NCI-H146 (cell line): ENCODE measurements at places on chromosomes 13 and 19.

GRCh38 chr19:13881251-13881691 is 4.3 kb downstream of the NANOS3 start:
- DNase-seq, result no peak

GRCh38 chr19:35929876-35930275 is 6.3 kb upstream of the LRFN3 start:
- DNase-seq, result no peak

DNA sequence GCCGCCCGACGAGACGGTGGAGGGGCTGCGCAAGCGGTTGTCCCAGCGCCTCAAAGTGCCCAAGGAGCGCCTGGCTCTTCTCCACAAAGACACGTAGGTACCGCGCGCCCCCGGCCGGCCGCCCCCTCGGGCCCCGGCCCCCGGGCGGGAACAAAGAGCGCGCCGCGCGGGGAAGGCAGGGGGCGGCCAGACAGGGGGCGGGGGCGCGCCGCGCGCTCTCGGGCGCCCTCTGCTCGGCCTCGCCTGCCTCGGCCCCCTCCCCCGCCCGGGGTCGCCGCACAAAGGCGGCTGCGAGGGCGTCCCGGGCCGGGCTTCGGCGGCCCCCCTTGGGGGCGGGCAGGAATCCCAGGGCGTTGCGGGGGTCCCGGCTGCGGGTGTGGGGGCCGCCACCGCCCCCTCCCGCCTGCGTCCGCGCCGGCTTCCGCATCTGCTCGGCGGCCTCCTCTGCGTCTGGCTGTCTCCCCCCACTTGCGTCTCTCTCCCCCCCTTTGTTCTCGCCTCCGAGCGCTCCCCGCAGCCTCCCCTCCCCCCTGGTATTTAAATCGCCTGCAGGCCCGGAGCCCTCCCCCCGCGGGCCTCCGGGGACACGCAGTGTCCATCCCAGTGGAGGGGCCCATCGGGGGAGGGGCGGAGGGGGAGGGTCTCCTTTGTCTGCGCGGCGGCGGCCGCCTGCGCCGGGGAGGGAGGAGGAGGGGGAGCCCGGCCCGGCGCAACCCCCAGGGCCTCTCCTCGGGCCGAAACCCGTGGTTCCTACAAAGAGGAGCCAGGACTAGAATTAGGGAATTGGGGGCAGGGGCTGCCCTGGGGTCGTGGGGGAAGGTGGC is 2.3 kb downstream of the MIDN start:
- DNase-seq, result peak; percentile 82

DNA sequence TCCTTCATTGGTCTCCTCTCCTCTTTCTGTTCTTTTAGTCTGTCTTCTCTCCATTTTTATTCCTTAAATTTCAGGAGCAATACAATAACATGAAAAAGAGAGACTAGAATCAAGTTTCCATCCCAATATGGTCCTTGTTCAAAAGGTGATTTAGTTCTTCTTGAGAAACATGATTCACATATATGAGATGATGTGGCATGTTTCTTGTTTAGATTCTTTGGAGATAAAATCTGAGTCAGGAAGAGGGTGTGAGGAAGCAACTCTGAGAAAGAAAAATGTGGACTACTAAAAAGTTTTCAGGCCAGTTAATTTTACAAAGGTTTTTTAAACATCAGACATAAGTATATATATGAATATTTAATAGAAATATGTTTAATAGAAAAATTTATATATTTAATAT is 231.4 kb downstream of the OXGR1 start:
- DNase-seq, result no peak

GRCh38 chr19:6608940-6609339 is 18.0 kb upstream of the CD70 start:
- DNase-seq, result no peak

DNA sequence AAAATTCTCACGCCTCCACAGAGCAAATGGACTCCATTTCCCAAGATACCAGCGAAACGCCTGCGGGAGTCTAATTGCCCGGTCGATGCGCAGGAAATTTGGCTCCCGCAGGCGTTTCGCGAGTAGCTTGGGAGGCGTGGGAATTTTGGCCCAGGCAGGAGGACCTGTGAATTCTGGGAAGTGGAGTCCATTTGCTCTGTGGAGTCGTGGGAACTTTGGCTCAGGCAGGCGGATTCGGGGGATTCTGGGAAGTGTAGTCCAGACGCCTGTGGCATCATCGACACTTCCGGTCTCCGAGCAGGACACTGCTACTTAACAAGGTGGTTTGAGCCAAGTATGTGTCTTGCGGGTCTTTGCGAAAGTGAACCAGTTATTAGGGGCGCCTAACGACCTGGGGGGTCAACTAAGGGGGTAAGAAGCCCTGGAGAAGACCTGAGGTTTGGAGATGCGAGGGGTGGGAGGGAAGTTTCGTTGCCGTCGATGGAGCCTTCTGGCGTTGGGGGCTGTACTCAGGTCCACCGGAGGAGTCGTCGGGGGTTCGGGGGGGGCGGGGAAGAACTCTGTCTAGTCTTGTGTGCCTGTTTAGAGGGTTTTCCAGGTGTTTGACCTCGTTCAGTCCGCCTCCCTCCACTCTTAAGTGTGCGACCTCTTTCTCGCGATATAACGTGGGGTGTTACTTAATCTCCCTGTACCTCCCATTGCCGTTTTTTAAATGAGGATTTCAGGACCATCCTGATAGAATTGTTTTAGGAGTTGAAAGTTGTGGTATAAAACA is at the start of gene ZNF155:
Gene ZNF155, plus strand, starts transcription at position 277 of the 775 bp plus-strand sequence. CDS start 4,356 bp downstream, outside the sequence.
- peak; percentile 99 for DNase-seq

- DNase-seq, result no peak
Measured at GRCh38 chr19:33290956-33291622, 11.2 kb downstream of the CEBPA start.

DNA sequence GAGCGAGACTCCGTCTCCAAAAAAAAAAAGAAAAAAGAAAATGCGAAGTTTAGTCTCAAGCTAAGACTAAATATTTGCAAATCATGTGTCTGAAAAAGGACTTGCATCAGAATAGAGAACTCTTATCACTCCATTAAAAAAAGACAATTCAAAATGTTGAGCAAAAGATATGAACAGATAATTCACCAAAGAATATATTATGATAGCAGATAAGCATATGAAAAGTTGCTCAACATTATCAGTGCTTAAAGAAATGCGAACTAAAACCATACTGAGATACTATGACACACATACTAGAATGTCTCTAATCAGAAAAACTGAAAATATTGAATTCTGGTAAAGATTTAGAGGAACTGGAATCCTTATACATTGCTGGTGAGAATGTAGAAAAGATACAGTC is 38.7 kb upstream of the SACS start:
- DNase-seq, result no peak

GRCh38 chr13:20351281-20352022 is 119.3 kb upstream of the GJB6 start:
- DNase-seq, result no peak

- DNase-seq, result peak; percentile 52
Measured at GRCh38 chr19:35879770-35880317, 11.5 kb downstream of the APLP1 start.

DNA sequence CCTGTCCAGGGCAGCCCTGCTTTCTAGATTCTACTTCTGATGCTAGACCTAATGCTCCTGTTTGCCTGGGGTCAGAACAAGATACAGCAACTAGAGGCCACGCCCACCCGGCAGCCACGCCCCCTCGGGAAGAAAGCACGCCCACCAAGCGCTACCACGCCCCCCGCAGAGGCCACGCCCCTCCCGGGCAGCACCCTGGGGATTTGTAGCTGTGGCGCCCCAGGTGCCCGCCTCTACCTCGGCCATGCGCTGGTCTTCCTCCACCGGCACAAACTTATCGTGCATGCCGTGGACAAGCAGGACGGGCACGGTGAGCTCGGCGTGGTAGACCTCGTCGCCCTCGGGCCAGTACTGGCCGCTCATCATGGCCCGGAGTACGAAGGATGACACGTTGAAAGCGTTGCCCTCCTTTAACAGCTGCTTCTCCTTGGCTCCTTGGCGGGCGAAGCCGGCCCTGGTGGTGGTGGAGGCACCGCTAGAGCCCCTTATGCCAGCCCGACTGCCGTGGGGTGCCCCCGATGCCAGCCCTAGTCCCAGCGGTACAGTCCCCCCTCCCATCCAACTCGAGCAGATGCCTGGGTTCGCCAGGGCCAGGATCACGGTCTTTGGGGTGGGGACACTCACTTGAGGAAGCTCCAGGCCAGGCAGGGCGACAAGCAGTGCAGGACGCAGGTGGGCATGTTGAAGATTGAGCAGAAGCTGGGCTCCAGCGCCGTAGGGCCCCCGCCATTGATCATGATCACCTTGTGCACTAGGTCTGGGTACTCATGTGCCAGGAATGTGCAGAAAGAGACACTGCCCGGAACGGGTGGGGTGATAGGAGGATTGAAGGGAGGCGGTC is 9.0 kb downstream of the ABHD8 start:
- peak; percentile 14 for DNase-seq

DNA sequence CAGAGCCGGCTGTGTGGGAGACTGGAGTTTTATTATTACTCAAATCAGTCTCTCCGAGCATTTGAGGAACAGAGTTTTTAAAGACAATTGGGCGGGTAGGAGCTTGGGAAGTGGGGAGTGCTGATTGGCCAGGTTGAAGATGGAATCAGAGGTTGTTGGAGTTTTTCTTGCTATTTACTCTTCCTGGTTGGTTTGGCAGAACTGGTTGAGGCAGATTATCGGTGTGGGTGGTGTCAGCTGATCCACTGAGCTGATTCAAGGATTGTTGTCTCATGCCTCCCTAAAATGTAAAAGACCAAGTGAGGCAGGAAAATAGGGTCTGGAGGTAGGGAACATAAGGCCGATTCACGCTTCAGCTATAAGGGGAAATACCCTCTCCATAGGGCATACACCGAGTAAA is 1.3 kb upstream of the TDRD12 start:
- DNase-seq, result no peak

DNA sequence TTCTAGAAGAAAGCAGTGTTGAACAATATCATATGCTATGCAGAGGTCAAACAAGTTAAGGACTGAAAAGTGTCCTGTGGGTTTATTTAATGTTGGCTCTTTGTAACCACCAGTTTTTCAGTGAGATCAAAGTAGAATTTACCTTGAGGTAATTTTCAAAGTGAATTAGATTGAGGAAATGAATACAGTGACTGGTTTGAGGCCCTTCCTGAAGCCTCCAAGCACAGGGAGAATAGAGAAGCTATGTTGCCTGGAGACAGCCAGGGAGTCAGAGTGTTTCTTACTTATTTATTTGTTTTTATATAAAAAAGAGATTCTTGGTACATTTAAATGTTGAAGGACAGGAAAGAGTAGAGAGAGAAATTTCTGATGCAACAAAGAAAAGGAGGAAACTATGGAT is 954.3 kb upstream of the SPRY2 start:
- DNase-seq, result no peak

GRCh38 chr13:110562696-110563462 is 1.4 kb upstream of the RAB20 start:
- no peak for DNase-seq

GRCh38 chr13:26515721-26516120 is 41.8 kb upstream of the WASF3 start:
- no peak for DNase-seq

GRCh38 chr13:108439556-108439955 is 170.0 kb downstream of the TNFSF13B start:
- DNase-seq, result no peak

DNA sequence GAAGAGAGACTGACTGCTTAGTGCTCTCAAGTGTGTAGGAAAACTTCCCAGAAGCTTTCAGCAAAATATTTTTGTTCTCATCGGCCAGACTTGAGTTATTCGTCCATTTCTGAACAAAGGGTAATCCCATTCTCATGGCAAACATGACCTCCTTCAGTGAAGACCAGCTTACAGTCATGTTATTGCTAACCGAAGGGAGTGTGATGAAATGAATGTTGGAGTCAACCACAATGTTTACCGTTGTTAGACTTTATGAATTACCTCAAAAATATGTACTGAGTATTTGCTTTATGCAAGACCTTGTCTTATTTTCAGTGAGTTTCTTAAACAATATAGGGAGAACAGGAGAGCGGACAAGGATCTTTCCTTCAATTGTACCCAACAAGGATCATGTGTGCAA is 228.6 kb downstream of the LMO7 start:
- no peak for DNase-seq

DNA sequence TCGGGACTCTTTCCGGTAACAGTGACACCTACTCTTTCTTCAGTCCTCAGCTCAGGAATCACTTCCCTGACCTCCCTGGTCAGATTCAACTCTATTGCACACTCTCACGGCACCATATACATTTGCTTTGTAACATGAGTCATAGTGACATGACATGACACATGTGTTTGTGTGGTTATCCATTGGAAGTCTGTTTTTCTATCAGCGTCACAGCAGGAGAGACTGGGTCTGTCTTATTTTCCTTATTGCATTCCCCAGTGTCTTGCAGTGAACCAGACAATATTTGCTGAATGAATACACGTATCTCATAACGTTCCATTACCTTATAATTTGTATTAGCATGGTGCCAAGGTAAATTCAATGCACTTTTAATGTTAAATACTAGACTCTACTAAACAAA is 102.0 kb downstream of the DCLK1 start:
- DNase-seq, result peak; percentile 81

DNA sequence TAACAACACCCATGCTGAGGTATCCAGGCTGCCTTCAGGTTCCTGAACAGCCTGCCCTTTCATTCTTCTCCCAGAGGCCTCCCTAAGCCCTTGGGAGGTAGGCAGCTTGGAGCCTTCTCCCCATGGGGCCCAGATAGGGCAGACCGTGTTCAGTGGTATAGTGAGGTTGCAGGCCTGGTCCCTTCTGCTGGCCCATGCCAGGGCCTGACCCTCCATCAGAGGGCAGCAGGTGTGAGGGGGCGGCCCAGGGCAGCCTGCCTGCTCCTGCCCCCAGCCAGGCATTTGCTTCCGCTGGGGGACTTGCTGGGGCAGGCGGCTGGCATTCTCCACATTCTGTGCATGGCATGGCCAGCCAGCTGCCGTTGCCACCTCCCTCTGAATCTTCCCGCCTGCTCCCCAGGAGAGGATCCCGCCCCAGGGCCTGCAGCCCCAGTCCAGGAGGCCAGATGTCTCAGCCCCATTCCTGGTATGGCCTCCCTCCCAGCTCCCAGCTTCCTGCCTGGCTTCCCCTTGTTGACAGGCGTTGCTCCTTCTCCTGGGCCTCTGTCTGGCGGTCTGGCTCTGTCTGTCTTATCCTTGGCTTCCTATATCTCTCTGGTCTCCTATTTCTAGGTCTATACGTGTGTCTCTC is 8.9 kb downstream of the CIC start:
- DNase-seq, result no peak

DNA sequence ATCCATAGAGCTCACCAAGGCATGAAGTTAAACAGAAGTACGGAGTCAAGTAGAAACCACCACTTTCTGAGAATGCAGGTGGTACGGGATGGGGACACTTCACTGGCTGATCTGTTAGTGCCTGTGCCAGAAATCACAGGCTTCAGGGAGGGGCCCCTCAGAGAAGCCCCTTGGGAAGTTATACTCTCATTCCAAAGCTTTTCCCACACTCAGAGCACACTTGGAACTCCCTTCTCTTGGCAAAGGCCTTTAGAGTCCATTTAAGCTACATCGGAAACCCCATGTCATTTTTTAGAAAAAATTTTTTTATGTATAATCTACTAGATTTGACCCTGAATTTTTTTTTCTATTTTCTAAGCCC is 80.7 kb upstream of the WASF3 start:
- no peak for DNase-seq

DNA sequence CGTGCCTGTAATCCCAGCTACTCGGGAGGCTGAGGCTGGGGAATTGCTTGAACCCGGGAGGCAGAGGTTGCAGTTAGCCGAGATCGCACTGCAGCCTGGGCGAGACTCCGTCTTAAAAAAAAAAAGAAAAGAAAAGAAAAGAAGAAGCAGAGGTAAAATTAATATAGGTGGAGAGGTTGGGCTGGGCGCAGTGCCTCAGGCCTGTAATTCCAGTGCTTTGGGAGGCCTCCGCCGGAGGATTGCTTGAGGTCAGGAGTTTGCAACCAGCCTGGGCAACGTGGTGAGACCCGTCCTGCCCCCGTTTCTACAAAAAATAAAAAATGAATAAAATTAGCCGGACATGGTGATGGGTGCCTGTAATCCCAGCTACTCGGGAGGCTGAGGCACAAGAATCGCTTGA is 912 bp upstream of the TUBA3C start:
- no peak for DNase-seq
